T-helper 2 cell (primary cell): ENCODE measurements at places on chromosomes 2 and 18.

DNA sequence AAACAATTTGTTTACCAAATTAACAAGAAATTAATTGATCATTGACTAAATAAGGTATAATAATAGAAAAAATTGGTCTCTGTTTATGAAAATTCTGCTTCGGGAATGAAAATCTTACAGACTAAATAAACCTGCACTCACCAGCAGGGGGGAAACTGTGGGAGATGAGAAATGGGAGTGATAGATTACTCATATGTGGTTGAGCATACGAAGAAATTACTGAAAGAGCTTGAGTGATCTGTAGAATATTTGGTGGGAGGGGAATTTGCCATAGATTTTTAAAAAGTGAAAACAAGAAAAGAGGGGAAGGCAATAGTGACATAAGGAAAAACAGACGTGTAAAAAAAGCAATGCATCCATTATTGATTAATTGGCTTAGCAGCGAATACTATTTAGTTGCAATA lies 2.2 kb downstream of the HMSD start:
- no peak for DNase-seq

GRCh38 chr2:75153221-75153620 lies 46.1 kb downstream of the TACR1 start:
- DNase-seq: no peak

- DNase-seq: no peak
Measured at GRCh38 chr2:46902465-46902864, 13.1 kb downstream of the MCFD2 start.

DNA sequence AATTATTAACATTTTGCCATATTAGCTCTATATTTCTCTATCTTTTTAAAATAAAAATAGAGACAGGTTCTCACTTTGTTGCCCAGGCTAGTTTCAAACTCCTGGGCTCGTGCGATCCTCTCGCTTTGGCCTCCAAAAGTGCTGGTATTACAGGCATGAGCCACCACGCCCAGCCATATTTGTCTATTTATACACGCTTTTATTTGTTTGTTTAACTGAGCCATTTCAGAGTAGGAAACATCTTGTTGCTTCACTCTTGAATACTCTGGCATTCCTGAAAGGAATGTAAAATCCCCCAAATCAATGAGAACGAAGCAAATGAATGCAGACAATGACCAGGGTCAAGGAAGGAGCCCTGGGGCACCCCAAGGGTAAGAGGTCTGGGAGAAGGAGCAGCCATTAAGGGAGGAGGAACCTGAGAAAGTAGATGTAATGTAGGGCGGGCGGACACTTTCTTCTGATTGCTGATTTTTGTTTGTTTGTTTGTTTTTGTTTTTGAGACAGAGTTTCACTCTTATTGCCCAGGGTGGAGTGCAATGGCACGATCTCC lies 31.7 kb upstream of the RAB1A start:
- DNase-seq: no peak

- DNase-seq: no peak
Measured at GRCh38 chr2:35784777-35785176, 570.8 kb upstream of the CRIM1 start.

DNA sequence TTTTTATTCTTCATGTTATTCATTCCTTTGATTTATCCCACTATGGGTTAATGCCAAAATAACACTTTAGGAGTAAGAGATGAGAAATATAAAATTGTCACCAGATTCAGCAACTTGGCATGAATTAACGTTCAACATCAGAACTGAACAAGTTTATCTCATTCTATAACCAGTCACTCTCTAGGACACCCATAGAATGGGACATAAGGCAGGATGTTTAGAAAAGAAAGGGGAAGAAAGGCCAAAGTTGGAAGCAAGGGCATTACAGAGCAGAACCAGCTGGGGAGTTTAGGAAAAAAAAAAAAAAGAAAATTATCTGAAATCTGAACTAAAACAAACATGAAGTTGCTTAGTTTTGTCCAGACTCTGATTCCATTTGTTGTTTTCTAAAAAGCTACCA lies 211.0 kb downstream of the PMAIP1 start:
- no peak for DNase-seq

DNA sequence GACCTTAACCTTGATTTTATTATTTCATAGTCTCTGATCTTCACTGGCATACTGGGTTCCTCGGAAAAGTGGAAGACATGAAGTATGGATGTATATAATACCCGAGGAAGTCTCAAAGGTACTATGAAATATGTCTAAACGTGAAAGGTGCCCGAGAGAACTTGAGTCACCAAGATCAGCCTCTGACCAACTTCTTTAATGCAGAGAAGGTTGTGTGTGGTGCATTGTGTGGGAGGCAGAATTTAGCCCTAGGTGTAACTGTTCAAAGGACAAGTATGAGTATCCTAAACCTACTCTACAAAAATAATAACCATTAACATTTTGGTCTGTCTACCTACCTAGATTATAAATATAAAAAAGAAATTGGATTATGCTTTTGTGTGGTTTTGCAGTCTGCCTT lies 36.1 kb downstream of the OSBPL6 start:
- DNase-seq: no peak

GRCh38 chr2:128778843-128779242 lies 460.2 kb upstream of the HS6ST1 start:
- DNase-seq: no peak

DNA sequence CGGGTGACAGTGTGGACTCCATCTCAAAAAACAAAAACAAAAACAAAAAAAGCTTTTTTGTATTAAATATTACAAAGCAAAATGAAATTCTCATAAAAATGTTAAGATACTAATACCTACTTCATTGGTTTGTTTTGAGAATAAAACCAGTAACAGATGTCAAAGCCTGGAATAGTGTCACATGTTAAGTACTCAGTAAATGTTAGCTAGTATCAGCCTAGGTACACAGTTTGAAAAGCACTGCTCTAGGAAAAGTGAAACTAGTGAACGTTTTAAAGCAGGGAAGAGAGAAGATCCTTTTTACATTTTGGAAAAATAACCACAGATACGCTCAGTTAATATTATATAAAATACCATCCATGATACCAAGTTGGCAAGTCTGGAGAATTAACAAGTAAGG lies 37.1 kb upstream of the ADAM17 start:
- DNase-seq: no peak

DNA sequence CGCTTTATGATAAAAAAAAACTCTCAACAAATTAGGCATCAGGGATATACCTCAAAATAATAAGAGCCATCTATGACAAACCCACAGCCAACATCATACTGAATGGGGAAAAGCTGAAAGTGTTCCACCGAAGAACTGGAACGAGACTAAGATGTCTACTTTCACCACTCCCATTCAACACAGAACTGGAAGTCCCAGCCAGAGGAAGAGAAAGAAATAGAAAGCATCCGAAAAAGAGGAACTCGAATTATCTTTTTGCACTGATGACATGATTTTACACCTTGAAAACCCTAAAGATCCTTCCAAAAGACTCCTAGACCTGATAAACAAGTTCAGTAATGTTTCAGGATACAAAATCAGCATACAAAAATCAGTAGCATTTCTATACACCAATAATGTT lies 121.6 kb downstream of the ZRANB3 start:
- DNase-seq: no peak

- DNase-seq: no peak
Measured at GRCh38 chr2:174025271-174026121, 60.3 kb upstream of the SP3 start.

DNA sequence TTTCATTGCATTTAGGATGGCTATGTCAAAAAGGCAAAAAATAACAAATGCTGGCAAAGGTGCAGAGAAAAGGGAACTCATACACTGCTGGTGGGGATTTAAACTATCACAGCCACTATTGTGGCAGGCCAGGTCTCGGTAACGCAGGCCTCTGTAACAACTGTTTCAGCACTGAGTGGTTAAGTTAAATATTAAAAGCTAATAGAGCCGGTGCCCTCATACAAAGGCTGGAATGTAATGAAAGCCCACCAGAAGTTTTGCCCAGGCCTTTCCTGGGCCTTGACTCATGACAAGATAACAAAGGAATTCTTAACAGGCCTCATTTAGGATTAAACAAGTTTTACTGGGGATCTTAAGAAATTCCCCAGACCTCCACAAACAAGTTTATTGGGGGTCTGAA lies 10.7 kb downstream of the MERTK start:
- no peak for DNase-seq

DNA sequence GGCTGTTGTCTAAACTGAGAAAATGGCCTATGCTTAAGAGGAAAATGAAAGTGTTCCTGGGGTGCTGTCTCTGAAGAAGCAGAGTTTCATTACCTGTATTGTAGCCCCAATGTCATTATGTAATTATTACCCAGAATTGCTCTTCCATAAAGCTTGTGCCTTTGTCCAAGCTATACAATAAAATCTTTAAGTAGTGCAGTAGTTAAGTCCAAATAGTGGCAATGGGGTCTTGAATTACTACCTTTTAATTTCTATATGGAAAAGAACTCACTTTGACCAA lies 13.8 kb upstream of the ALLC start:
- no peak for DNase-seq

GRCh38 chr2:134190807-134191203 lies 63.1 kb upstream of the MGAT5 start:
- DNase-seq: no peak

DNA sequence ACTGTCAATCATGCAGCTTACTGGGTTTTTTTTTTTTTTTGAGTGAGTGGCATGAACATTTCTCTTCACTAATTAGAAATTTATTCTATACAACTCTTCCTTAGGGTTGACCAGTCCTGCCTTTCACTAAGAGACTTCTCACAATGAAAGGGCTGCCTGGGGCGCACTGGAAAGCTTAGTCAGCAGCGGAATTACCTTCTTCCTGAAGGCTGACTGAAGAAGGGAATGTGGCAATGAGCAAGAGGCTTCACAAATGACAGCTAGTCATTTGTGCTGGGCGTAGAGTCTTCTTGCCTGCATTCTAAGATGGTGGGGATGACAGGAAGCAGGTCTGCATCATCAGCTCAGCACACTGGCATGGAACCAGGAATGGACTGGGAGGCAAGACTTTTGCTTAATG lies 15.6 kb upstream of the SCN3A start:
- no peak for DNase-seq

- DNase-seq: no peak
Measured at GRCh38 chr2:158829167-158829566, 34.0 kb downstream of the DAPL1 start.

DNA sequence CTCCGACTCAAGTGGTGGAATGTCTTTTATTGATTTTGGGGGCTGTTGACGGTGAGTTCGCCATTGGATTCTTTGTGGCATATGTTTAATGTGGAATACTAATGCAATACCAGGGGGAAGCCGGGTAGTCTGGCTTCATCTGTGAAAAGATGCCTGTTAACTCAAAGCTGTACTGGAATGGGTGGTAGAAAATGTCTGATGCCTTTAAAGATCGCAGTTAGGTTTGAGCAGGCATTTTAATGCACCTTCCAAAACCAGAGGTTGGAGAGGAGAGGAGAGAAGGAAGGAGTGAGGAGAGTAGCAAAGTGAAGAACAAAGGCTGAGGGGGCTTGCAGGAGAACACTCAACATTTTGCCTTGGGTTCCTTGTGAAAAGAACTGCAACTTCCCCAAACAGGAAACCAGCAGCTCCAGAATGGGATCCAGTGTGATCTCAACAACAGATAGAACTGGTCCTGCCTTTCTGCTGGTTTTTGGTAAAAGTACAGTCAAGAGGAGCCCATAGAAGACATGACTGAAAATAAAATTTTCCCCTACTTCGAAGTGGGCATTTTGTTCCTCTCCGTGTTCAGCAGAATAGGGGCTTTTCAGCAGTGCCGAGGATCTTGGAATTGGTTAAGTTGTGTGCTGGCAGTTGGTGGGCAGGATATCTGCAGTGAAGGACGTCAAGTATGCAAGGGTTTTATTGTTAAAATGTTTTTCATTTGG lies 1.5 kb downstream of the ZNF532 start:
- DNase-seq: no peak

DNA sequence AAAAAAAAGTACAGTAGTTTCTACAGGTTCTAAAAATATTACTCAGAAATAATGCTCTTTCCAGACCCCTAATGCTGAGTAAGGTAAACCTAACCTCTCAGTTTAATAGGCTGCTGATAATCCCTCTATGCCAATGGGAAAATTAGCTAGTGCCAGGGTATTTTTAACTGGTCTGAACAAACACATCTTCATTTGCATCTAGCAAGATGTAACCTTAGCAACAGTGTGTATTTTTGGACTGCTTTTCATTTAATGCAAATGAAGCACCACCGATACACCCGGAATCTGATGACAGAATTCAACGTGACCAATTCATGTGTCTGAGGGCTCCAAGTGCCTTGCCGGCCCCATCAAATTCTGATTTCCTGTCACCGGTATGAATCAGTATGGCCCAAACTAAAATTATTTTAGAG lies 47.4 kb upstream of the CYRIA start:
- DNase-seq: no peak

DNA sequence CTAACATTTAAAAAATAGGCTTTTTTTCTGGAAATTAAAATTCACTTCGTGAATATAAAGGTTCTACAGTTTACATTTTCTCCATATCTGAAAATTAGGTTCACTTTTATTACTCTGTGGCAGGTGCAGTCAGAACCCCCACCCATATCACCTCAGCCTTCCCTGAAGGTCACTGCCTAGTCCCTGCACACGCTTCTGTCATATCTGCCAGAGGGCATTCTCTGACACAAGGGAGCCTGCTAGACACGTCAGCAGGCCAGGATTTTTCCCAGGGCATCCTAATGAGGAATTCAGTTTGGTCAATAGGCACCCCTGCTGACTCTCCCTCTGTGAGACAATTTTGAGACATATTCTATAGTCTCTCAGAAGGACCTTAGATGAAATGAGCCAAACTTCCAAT lies 475.7 kb upstream of the PKDCC start:
- no peak for DNase-seq

DNA sequence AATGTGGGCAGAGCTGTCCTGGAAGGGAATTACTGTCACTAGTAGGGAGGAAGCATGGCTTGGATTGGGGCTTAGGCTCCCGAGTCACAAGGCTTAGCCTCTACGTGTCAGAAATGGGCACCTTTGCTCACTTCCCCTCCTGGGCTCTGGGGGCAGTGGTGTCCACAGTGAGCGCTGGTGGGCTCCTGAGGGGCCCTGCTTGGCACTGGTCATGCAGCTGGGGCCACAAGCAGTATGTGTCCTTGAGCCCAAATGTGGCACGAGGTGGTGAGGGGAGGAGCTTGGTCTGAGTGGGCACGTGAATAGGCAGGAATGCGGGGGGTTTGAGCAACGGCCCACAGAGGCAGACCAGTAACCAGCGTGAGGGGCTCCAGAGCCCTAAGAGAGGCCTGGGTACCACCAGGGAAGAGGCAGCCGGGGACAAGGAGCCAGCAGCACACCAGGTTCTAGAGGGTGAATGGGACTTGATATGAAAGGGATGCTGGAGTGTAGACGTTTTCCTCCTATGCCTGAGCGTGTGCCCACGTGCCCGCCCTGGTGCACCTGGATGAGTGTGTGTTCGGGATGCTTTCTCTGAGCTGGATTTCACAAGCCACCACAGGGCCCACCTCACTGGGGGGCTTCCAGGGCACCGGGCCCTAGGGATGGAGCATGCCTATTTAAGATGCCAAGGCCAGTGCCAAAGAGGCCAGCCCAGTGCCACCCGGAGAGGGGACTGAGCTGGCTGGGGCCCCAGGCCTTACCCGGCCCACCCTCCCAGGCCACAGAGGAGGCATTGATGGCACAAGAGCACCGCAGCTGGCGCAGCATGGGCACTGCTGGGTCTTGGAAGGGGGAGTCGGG lies 22.8 kb upstream of the PTMA start:
- DNase-seq: no peak

GRCh38 chr2:44580875-44581515 lies 219.2 kb downstream of the CAMKMT start:
- no peak for DNase-seq
